ENCODE measurements at places on chromosomes 3 and 15.

DNA sequence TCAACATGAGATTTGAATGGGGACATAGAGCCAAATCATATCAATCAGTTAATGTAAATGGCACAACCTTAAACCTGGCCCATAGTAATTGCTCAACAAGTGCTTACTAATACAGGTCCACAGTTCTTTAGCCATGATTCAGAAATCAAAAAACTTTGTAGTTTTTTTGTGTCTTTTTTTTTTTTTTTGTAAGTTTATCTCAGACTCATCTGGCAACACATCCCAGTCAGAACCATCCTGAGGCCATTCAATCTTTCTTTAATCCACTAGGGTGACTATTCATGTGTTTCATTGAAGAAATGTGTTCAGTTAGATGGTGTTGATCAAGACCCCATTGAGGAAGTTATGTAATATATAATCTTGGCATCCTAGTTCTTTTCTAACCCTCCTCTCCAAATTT, 65.4 kb downstream of the ABI3BP start:
- DNase-seq = no peak

DNA sequence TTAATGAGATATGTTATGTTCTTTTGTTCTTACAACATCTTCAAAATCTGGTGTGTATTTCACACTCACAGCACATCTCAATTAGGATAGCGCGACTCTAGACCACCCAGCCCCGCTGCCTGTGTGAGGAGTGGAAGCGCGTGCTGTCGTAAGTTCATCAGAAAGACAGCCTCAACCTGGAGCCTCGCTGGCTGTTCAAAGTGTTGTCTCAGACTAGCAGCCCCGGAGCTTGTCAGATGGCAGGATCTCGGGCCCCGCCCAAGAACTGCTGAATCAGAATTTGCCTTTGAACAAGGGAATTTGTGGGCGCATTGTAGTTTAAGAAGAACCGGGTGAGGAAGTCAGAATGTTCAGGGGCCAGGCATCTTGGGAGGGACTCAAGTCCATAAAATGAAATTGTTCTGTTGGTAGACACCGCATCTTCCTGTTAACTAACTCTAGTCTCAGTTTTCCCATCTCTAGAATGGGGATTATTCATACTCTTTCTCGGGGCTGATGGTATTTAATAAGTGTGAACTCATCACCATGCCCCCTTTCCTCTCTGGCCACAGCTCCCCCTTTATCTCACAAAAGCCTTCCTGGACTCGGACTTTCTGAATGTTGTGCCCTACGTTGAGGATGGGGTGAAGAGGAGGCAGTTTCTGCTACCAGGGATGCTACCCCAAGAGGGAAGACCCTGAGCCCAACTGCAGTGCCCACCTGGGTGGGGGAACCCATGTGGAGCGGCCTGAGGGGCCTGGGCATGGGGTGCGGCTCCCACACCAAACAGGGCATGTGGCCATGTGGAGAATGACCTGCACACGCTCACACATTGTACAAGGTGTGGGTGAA, 40.4 kb downstream of the BHLHE40 start:
- no peak for DNase-seq

GRCh38 chr3:78165876-78166275, 1126.0 kb downstream of the ROBO2 start:
- DNase-seq = no peak

DNA sequence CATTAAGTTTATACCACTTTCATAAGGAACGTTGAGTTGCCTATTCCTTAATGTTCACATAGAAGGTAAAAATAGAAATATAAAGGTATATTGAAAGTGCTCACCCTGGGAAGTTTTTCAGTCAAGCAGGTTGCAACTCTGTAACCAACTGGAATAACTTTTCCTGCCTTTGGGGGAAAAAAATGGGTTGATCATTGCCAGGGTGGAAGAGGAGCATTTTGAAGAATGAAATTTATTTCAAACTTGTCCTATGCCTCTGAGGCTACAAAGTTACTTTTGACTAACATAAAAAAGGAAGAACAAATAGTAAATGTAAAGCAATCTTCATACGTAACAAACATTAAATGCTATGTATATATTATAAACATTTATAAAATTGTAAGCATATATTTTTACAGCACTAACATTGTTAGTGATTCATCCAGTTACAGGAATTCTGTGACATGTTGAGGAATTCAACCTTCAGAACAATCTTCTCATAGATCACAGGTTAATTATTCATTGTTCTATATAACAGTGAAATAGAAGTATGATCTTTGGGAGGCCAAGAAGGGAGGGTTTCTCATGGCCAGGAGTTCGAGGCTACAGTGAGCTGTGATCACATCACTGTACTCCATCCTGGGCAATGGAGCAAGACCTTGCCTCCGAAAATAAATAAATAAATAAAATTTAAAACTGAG, 13.5 kb downstream of the EFHB start:
- DNase-seq = no peak

- DNase-seq = no peak
Measured at GRCh38 chr3:165742351-165742750, 94.9 kb downstream of the BCHE start.

DNA sequence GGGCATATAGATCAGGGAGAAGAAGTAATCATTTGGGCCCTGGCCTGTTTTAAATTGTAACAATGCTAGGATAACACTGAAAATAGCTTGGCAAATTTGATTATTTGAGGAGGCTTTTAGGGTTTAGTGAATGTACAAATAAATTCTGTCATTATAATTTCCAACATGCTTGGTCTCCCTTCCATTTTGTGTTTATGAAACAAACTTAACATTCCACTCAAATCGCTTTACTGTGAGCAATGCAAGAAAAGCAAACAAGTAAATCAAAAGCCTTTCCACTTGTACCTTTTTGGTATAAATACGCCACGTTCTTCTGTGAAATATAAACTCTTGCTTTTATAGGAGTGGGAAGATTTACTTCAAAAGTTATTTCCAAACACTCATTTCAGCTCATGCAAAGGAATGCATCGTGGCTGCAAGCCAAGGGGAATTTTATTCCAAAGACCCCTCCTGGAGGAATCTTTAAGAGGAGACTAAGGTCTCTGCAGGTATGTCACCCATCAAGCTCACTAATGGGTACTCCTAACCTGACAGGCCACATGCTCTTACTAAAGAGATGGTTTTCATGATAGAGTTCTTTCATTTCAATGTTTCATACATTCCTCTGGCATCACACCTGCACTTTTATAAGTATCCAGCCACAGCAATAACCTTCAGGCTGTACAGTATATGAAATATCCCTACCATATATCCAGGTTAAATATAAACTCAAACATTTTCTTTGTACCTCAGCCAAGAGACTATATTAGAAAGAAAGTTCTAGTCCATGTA, 115.2 kb downstream of the P3H2 start:
- no peak for DNase-seq

GRCh38 chr3:113097960-113098447, 107.2 kb downstream of the GTPBP8 start:
- peak; percentile 92 for DNase-seq

GRCh38 chr15:38670128-38671005, 105.8 kb upstream of the RASGRP1 start:
- DNase-seq = no peak

GRCh38 chr3:136050250-136050649, 84.7 kb downstream of the PPP2R3A start:
- no peak for DNase-seq

GRCh38 chr15:69224383-69224782, 63.9 kb downstream of the GLCE start:
- no peak for DNase-seq

GRCh38 chr15:55279746-55280351, 9.8 kb downstream of the RAB27A start:
- DNase-seq = peak; percentile 88

- no peak for DNase-seq
Measured at GRCh38 chr3:64871834-64872249, 184.0 kb upstream of the ADAMTS9 start.
